ENCODE measurements at places on chromosomes 2 and 18. TPM values are rescaled to one million over a fixed set of nuclear protein-coding genes. Genes with fewer than 3 reads are reported as not detected.

The ADD2 gene
- 25.7 TPM for total RNA-seq

The C2orf78 gene
- not detected for total RNA-seq

The TXNL1 gene
- 45.3 TPM for total RNA-seq

The TFPI gene
- not detected for total RNA-seq

The ZNF512 gene
- total RNA-seq: 55.0 TPM

The GATA6 gene
- 0.14 TPM for total RNA-seq

The FAM237A gene
- total RNA-seq: not detected

The NXPH2 gene
- total RNA-seq: not detected

The DES gene
- not detected for total RNA-seq

The LHCGR gene
- not detected for total RNA-seq

The SCN7A gene
- total RNA-seq: not detected

The HOXD13 gene
- total RNA-seq: not detected

The IL36G gene
- total RNA-seq: not detected

The NOSTRIN gene
- not detected for total RNA-seq

The EVX2 gene
- not detected for total RNA-seq

The NT5DC4 gene
- not detected for total RNA-seq
